ENCODE measurements at places on chromosomes 6 and 20.
A peak's percentile ranks its signal among the peaks of the same experiment; 100 is the strongest.

DNA sequence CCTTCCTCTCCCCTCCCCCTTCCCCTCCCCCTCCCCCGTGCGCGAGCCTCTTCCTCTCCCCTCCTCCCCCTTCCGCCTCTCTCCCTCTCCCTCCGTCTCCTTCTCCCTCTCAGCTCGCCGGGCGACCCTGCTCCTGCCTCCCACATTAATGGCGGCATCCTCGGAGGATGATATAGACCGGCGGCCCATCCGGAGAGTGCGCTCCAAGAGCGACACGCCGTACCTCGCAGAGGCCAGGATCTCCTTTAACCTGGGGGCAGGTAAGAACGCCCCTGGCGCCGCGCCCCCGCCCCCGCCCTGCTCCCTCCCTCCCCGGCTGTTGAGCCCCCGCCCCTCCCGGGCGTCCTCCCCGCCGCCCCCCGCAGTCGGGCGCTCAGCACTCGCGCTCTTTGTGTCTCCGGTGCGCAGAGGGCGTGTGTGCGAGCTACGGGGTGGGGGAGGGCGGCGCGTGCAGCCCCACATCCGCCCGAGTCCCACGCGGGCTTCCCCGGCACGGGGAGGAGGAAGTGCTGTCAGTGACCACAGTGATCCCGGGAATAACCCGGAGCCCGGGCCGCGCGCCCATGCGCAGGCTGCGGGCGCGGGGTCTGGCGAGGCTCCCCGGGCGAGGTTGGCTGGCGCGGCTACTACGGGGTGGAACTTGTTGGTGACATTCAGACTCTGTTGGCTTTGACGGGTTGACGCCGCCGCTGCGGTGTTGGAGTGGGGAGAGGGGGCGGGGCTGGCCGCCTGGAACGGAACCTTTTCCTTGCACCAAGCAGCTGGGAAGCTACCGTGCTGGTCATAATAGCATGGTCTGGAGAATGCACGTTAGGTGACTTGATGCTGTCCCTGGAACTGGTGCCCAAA lies 33.2 kb downstream of the PHACTR1 start:
- no peak for DNase-seq

DNA sequence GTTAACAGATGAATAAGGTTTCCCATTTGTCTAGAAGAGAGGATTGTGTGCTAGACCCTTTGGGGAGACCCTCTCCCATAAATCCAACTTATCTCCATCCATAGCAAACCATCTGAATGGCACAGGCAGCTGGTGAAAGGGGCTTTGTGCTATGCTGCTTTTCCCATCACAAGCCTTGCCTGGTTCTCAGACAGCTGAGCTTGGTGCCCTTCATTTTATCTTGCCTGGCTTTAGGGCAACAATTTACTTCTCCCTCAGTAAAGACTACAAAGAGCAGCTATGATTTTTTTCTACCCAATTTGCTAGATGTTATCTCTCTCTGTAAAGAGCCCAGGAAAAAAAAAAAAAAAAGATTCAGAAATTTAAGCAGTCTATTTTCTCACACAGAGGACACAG lies 117.0 kb upstream of the COL21A1 start:
- no peak for DNase-seq

DNA sequence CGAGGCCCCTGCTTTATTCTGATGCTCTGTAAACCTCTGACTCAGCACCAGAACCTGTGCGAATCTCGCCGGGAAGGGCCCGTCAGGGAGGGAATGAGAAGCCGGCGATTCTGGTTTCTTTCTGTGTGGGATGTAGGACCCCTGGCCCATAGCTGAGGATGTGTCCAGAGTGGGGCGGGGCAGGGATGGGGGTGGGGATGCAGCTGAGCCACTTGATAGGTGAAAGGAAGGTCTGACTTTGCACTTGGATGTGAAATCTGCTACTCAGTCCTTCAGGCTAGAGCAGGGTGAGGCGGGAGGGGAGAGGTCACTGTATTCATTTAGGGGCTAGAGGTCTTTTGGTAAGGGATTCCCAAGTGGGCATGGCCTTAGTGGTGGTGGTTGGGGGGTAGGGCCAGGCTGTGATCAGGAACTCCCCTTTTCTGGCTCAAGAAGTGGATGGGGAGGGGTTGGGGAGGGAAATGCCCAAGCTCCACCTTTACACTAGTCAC lies 2.3 kb downstream of the TOX2 start:
- no peak for DNase-seq

DNA sequence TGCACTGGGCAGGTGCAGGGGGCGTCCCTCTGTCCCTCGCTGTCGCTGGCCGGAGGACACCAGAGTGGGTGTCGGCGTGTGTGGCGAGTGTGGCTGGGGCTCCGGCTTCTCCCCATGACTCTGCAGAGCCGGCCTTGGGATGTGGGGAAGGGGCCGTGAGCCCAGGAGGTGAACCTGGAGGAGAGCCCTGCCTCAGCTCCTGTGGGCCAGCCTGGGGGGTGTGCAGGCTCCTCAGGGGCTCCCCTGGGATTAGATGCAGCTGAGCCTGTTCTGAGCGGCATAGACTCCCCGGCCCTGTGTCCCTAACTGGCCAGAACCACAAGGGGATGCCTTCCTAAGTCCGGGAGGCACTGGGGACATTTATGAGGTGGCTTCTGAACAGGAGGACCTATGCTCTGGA lies 73.2 kb upstream of the GATA5 start:
- DNase-seq, result no peak

DNA sequence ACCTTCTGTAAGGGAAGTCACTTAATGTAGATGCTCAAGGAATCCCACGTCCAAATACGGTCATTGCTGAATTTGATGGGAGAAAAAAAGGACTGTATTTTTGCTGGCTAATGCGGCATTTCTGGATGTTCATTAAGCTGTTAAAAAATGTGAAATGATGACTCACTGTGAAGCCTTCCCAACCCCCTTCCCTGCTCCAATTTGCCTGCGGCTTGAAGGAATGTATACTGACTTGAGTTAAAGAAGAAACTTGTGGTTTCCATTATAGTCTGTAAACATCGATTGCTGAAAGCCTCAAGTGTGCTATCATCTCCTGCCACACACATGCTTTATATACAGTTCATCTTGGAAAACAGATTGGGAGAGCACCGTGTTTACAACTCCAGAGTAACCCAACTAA lies 249.1 kb upstream of the JAG1 start:
- DNase-seq, result peak; percentile 87

DNA sequence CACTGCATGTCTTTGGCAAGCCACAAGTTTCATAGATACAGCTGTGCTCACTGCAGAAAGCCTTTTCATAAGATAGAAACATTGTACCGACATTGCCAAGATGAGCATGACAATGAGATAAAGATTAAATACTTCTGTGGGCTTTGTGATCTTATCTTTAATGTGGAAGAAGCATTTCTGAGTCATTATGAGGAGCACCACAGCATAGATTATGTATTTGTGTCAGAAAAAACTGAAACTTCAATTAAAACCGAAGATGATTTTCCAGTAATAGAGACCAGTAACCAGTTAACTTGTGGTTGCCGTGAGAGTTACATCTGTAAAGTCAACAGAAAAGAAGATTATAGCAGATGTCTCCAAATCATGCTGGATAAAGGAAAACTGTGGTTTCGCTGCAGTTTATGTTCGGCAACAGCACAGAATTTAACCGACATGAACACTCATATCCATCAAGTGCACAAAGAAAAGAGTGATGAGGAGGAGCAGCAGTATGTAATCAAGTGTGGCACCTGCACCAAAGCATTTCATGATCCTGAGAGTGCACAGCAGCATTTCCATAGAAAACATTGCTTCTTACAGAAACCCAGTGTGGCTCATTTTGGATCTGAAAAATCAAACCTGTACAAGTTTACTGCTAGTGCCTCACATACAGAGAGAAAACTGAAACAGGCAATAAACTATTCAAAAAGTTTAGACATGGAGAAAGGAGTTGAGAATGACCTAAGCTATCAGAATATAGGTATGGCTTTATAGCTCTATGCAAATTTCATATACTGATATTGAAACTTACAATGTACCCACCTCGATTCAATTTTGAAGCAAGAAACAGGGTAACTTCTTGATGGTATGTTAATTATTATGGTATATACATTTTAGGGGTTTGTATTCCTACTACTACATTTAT lies 23.9 kb upstream of the BAG2 start:
- DNase-seq, result no peak

GRCh38 chr6:41984623-41985022 lies 43.0 kb upstream of the CCND3 start:
- DNase-seq, result no peak

DNA sequence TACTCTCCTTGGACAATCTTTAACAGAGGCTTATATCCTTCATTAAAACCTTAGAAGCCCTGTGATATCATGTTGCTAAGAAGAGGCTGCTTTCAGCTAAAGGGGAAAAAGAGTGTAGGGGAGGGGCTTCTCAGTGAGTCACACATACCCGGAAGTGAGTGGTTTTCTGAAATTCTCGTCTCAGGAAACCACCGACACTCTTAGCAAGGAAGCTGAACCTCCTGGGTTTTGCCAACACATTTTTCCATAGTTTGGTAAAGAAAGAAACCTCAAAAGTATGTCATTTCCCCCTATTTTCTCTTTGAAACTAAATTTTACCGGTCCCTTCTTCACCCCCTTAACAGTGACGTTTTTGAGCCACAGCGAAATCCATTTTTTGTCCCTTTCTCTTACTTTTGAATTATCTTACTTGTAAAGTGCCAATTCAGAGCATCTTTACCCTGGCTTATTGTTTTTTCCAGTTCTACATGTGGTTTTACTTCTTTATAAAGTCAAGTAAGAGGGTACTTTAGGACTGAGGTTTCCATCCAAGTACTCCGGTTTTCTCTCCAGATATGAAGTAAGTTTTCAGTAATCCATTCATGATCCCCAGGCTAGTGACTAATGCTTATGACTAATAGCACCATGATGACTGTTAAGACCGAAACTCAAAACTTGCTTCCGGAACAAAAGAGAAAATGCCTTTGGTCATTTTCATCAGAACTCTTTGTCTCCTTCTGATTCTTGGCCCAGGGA lies 219.3 kb downstream of the ARHGAP18 start:
- peak; percentile 99 for DNase-seq

DNA sequence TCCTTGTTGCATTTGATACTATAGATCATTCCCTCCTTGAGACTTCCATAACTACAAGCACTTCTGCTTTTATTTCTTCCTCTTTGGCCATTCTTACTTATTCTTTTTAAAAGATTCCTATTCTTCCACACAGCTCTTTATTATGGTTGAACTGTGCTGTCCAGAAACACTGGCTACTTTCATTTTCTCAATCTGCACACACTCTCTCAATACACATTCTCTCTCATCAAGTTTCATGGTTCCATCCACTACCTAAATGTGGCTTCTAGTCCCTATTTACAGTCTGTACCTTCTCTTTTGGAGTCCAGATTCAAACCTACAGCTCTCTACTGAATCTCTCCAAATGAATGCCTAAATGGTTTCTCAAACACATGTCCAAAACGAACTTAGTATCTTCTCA lies 214.3 kb upstream of the RSPO3 start:
- no peak for DNase-seq

DNA sequence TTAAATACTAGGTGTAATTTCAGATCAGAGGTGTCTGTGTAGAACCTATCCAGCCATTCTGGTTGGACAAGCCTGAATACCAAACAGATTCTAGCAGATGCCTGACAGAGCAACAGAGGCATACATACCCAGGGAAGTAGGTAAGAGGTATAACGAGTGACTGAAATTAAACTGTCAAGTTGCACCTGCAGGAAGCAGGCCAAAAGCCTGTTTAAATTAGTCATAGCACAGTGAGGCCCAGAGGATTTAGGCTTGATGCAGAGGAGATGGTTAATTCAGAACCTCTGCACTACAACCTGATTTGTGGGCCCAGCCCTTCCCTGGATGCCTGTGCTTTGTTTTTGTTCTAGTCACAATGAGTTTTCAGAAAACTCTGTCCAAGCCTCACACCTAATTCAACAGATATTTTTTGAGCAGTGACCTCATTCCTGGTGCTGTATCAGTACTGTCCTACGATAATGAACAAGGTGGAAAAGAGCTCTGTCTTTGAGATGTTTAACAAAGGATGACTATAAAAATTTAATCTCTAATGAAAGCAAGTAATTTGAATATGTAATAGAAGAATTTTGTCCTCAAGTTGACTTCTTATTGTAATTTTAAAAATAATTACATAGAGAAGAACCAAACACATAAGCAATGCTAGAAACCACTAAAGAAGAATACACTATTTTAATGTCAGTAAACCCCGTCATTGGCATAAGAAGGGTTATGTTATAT lies 31.7 kb downstream of the C6orf58 start:
- no peak for DNase-seq

DNA sequence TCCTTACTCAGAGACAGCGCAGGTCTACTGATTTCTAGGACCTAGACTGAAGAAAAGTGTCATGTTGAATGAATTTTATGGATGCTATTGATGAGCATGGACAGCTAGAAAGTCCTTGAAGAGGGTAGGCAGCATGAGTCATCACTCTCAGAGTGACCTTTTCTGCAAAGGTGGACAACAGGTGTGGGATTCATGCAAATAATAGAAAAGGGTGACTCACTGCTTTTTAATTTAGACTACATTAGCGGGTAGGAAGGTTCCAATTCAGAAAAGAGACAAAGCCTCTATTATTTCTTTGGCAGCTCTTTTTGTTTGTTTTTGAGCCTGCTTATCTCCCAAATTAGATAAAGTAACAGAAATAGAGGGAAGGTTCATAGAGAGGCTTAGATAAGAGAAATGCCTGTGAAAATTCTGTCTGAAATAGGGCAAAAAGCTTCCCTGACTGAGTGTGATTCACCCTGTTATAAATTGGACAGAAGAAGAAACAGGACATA lies 191.4 kb downstream of the TENT5A start:
- no peak for DNase-seq

DNA sequence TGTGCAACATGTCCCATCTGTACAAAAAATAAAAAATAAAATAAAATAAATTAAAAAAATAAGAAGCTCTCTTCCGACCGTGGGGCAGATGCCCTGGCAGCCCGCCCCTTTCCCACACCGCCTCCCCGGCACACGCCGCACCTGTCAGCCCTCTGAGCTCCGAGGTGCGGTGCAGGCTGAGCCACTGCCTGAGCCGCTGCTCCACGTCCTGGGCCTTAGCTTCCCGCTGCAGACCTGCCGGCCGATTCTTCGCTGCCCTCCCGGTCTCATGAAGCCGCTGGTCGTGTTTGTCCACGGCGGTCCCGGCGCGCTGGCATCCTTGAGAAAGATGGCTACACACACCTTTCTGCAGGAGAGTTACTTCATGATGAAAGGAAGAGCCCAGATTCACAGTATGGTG lies 10.7 kb upstream of the CLPSL2 start:
- DNase-seq, result no peak

GRCh38 chr6:20217891-20218290 lies 5.6 kb upstream of the MBOAT1 start:
- DNase-seq, result no peak

GRCh38 chr6:48419992-48420391 lies 309.0 kb upstream of the PTCHD4 start:
- DNase-seq, result no peak

- DNase-seq, result no peak
Measured at GRCh38 chr6:8958894-8959511, 523.7 kb upstream of the SLC35B3 start.

DNA sequence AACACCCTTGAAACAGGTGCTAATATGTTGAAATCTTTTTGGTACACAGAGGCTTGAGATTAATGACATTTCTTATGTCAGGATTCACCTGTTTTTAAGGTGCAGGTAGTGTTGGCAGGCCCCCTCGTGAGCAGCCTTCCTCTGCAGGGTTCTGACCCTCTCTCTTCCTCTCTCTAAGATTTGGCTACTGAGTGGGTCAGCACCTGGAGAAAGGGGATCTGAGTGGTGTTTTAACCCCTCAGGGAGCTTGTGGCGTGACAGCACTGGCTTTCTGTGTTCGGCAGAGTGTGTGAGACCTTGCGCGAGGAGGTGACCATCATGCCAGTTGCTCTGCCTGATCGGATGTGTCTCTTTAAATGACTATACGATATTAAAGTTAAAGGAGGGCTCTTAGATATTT lies 37.1 kb downstream of the HIVEP1 start:
- no peak for DNase-seq

- no peak for DNase-seq
Measured at GRCh38 chr6:165086814-165087213, 222.6 kb downstream of the C6orf118 start.

Data from cardiac fibroblast (primary cell).